ENCODE measurements at places on chromosomes 11 and 22.

- no peak for DNase-seq
Observed at GRCh38 chr11:77467233-77467632, 6.7 kb downstream of the PAK1 start.

- DNase-seq: no peak
Observed at GRCh38 chr11:132780046-132780445, 752.3 kb downstream of the OPCML start.

- no peak for DNase-seq
Observed at GRCh38 chr11:133926466-133927246, 30.1 kb downstream of the IGSF9B start.

DNA sequence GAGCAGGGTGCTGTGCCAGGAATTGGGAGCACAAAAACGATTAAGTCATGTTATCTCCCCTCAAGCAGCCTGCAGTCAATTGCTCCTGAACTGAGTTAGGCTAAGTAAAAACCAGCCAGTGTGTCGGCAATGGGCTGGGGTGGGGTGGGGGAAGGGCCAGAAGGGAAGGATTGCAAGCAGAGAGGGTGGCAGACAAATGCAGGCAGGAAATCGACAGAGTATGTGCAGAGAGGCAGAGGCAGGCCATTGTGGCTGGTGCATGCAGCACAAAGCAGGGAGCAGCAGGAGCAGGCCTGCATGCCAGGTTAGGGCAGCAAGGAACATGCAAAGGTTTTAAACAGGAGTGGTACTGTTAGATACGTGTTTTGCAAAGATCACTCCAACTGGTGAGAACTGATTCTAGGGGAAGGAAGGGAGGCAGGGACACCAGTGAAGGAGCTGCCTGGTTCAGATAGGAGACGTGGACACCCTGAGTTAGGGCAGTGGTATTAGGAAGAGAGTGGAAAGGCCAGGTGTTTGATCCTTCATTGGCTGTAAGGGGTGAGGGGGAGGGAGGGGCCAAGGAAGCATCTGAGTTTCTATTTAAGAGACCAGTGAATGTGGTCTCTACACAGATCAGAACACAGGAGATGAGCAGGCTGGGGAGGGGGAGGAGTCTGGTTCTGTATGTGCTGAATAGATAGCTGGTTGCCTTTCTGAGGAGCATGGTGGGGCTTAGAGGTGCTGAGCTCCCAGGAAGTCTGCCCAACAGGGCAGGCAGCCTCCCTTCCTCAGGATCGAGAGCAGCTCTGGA lies 70.8 kb upstream of the PHOX2A start:
- no peak for DNase-seq

DNA sequence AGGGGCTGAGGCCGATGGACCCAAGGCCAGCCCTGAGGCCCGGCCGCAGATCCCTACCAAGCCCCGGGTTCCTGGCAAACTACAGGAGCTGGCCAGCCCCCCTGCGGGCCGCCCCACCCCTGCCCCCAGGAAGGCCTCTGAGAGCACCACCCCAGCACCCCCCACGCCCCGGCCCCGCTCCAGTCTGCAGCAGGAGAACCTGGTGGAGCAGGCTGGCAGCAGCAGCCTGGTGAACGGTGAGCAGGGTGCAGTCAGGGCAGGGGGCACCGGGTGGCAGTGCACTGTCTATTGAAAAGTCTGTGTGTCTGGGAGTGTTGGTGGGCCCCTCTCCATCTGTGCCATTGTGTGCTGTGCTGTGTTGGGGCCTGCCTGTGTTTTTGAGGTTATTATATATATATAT lies 16.1 kb downstream of the MICALL1 start:
- no peak for DNase-seq

DNA sequence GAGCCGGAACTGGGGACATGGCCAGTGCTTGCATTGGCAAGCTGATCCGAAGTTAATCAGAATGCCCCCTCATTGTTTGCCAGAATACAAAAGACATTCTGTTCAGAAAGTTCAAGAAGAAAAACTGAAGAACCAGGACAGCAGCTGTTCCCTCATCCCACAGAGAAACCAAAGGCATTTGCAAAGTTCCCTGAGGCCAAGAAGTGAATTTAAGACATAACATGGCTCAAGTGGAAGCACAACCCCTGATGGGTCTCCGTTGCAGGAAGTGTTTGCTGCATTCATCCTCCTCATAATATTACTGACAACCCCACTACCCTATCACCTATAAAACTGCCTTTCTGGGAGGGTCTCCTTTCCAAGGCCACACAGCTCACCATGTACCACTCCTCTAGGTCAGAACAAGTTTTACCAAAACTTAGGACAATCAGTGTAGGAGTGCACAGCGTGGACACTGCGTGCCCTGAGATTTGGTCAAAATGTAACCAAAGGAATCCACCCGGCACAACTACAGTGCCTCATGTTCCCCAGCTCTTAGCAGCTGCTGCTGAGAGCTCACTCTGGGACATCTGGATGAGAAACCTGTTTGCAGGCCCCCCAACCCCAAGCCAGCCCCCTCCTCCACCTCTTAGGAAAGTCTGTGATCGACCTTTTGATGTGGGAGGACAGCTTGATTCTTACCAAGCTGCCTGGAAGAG lies 101.6 kb upstream of the AKIP1 start:
- DNase-seq: no peak

- no peak for DNase-seq
Observed at GRCh38 chr22:44032126-44032730, 8.1 kb downstream of the PARVB start.

DNA sequence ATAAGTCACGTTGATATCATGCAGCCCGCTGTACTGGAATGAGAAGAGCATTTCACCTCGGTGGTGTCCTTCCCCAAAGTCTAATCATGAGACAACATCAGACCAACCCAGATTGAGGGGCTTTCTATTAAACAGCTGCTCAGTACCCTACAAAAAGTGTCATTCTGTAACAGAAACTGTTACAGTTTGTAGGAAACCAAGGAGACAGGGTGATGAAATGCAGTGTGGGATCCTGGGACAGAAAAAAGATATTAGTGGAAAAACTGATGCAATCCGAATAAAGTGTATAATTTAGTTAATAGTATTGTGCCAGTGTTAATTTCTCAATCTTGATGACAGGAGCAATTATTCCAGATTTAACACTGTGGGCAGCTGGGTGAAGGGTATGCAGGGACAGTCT lies 128.0 kb downstream of the MICAL2 start:
- no peak for DNase-seq

DNA sequence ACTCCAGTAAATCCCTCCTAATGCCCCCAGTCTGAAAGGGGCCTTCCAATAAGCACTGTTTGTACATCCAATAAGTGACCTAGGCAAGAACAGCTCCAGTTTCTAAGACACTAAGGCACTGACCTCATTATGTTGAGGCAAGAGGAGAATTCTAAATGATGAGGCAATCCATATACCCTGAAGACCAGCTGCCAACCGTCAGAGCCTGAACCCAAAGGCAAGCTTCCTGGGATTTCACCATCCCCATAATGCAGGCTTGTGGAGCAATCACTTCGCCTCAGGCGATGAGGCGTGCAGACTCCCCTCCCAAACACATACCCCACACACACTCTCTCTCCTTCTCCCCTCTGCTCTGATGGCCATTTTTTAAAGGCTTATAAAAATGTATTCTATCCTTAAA lies 49.5 kb downstream of the LGR4 start:
- no peak for DNase-seq

DNA sequence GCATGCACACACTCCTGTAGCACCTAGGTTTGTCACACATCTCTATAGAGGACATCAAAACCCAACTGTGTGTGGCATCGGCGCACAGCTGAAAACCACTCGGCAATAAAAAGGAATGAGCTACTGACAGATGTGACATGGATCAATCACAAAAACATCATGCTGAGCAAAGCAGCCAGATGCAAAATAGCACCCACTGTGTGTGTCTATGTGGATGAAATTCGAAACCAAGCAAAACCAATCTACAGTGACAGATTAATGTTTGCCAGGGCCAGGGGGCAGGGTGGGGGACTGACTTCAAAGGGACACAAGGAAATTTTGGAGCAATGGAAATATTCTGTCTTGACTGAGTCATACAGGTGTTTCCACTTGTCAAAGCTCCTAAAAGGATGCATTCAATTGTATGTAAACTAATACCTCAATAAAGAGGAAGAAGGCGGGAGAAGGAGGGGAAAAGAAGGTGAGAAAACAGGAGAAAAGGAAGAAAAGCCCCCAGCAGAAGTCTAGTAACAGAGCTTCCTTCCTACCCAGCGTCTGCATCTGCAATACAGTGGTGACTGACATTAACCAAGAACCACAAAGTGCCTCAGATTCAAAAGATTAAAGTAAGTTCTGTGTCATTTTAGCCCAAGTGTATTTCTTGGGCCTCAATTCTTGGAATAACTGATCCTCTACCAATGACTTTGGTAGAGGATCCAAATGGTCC lies 49.8 kb downstream of the PACSIN2 start:
- no peak for DNase-seq

DNA sequence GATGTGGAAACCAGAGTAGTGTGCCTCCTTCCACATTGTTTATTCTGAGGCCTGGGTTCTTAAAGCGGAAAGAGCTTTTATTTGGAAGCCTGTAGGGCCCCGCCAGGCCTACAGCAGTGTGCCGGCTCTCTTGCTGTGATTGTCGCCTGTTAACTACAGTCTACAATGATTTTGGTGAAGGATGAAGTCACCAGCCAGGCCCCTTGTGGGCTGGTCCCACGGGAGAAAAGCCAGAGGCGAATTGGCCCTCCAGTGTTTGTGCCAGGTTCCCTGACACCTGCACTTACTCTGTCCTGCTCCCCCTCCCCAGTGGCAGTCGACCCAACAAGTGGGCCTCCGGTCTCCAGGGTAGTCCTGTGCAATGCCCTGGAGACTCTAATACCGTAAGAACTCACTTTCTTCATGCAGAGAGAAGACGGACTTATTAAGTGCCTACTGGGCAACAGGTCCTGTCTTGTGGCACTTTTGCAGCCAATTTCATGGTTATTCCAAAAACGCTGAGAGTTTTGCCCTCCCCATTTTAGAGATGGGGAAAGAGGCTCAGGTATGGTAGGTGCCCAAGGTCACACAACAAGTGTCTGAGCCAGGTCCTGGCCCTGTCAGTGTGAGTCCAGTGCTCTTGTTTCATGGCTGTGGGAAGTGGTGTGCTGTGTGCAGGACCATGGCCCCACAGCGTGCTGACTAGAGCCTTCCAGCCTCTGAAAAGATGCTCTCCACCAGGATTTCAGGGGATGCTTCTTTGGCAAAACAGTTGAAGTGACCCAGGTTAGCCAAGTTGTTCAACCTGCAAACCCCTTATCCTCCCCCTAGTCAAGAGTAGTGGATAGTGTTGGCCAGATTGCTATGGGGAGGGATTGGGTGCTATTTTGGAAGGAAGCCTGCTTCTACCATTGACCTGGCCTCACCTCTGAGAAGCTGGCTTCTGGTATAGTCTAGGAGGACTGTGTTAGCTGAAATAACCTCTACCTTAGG lies 1.4 kb downstream of the MICAL2 start:
- no peak for DNase-seq

DNA sequence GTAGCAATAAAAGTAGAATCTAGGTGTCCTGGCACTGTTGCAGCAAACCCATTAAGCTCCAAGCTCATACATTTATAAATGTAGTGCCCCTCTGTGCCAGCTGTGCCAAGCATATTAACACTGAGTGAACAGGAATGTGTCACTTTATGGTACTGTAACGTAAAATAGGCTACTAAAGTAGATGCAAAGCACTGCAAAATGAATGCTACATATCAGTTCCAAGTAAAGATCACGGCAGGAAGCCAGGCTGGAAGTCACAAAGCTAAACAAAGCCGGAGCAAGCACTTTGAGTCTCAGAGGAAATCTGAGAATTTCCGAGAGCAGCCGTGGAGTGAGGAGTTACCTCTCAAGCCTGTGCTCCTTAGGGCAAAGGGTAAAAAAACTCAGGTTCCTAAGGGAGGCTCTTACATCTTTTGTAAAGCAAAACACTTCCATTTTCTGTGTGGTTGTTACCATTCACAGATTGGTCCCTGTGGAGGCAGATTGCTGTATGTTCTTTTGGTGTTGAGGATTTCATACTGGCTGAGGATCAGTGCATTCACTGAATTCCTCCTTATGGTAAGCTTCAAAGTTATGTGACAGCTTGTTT lies 85.7 kb downstream of the WNT11 start:
- DNase-seq: no peak

DNA sequence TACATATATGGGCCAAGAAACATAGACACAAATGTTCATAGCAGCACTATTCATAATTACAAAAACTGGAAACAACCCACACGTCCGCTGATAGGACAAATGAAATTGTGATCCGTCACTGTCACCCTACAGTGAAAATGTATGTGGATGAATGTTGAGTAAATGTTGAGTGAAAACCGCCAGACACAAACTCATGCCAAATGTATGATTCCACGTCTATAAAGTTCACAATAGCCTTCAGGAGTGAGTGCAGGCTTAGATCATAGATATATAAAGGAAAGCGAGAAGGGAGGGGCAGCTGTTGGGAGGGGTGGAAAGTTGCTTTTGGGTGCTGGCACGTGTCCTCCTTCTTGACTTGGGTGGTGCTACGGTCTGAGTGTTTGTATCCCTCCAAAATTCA lies 33.6 kb downstream of the DBX1 start:
- no peak for DNase-seq

DNA sequence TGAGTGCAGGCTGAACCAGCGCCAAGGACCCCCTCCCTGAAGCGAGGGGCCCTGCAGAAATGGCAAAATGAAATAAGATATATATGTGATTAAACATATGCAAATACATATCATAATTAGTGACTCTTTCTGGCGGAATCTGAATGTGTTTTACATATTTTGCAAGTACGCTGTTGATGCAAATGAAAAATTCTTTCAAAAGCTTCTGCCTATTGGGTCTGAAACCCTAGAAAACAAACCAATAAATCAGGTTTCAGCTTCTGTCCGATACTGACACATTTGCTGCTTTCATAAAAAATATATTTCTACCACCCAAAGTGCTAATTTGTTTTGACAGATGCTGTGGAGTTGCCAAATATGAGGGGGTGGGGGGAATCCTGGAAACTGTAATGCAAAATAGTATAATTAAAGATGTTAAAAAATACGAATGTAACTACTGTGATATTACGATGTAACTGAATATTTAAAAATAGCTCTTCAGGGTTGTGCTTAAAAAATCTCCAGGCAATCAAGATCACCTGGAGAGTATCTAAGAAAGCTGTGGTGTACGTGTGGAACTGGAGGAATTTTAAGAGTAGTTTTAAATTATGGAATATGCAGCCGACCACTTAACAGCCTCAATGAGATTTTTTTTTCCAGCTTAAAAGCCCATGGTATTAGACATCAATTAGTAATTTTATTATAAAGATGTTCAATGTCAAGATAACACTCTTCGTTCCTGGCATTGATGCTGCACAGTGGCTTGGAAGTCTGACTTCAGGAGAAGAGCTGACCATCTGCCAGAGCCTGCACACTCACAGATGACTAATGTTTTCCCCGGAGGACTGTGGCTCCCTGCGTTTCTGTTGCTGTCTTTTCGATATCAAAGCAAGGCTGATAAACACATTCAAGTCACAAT lies 122.2 kb upstream of the RCN1 start:
- no peak for DNase-seq

DNA sequence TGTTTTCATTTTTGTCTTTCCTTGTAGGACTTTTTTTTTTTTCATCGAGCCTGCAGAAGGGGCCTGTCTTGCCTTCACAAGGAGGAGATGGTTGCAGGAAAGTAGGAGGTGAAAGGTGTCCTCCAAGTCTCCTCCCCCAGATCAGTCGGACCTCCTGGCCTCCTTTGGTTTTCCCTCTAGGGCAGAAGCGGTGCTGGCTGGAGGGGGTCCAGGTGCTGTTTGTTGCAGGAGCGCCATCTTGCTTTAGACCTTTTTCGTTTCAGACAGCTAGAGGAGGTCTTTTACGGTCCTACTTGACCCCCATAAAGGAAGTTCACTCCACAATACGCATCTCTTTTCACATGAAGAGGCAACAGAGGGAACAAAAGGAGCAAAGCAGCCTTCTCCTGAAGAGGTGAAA lies 66.0 kb downstream of the ZBTB16 start:
- DNase-seq: no peak

Measured in thoracic aorta (tissue), 2 donors.